ENCODE measurements at places on chromosomes 11 and 22.

GRCh38 chr11:79482800-79483199 is 42.0 kb upstream of the TENM4 start:
- DNase-seq: no peak

DNA sequence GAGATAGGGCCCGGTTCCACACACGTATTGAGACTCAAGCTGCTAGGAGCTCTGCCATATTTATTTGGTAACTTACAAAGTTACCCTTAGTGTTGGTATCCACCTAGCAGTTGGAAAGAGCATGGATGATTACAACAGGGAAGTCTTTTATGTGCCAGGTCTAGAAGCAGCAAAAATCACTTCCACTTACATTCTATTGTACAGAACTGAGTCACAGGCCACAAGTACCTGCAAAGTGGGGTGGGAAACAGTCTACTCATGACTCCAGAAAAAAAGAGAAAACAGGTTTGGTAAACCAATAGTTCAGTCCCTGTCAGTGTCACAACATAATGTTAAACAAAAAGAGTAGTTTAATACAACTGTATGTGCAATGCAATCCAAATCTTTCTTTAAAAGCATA is 279.6 kb upstream of the PITPNB start:
- no peak for DNase-seq

DNA sequence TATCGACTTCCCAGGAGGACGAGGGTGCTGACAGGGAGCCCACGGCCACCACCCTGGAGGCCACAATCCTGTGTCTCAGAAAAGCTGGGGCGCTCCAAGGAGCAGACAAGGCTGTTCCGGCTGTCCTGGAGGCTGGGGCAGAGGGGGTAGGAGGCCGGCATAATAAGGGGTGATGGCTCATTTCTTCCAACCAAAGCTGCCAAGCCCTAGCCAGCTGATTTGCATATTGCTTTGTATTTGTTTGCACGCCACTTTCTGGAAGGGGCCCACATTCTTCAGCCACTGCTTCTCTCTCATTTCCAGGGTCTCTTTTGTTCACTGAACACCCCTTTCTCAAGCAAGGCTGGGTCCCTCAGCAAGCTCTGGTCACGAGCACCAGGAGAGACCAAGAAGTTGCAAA is 4.7 kb downstream of the PDE2A start:
- no peak for DNase-seq

DNA sequence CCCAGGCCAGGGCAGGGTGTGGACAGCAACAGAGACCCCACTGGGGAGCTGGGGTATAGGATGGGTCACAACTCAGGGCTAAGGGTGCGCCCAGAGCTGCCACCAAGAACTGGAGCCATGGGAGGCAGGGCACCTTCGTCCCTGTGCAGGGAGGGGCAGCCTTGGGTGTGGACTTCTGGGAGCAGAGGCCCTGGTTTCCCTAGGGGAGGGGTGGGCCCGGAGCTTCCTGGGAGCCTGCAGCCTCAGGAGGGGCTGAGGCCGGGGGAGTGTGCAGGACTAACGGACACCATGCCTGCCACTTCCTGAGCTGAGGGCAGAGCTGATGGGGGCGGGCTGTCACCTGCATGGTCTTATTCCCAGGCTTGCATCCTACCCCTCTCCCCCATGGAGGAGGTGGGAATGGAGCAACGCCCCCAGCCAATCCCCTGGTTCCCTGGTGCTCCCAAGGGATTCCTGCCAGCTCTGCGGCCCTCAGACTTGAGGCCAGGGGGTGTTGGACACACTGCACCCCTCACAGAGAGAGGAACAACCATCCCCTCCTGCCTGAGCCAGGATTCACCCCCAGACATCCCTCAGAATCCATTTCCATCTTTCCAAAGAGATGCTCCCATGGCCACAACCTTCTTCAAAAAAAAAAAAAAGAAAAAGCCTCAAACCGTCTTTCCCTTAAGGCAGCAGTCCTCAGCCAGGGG is 225.7 kb downstream of the CTTN start:
- DNase-seq: no peak

DNA sequence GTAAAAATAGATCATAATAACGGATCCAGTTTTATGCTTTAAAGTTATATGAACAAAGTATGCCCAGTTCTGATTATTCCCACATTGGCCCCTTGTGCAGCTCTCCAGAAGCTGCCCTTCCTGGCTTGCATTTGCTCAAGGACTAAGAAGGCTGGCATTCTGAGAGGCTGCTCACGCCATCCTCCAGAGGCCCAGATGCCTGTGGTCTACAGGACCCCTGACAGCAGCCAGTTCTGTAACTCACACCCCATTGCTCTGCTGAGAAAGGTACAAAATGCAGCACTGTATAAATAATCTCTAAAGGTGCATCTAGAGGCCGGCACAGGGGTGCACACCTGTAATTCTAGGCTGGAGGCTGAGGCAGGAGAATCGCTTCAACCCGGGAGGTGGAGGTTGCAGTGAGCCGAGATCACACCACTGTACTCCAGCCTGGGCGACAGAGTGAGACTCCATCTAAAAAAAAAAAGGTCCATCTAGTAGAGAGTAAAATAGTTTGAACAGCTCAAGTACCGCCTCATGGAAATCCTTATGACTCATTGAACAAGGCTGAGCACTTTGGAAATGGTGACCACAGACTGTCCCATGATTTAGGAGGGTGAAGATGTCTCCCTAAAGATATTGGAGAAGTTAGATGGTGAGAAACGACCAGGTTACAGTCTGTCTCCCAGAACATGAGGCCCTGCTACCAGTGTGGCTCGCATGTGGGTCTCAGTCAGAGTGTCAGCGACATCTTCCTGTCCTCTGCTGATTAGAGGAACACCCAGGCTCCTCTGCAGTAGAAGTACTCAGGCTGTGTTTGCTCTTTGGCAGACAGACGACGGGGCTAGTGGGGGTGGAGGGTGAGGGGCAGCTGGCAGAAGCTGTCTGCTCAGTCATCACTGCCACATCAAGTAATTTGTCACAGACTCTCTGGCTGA is 56.3 kb downstream of the KREMEN1 start:
- no peak for DNase-seq

DNA sequence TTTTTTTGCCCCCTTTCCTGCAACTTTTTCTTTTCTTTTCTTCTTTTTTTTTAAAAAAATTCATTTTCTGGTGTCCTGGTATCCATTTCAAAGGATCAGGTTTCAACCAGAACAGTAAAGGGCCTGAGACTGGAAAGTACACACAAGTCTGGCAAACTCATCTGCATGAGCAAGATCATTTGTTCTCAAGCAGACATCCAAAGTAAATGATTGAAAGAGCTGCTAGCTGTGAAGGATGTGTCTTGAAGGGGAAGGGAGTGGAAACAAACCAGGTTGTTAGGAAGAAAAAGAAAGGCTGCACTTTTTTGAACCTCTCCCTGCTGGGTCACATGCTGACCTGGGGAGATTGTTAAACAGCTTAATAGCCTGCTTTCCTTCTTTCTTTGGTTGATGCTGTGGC is 5.3 kb downstream of the YAP1 start:
- DNase-seq: no peak

DNA sequence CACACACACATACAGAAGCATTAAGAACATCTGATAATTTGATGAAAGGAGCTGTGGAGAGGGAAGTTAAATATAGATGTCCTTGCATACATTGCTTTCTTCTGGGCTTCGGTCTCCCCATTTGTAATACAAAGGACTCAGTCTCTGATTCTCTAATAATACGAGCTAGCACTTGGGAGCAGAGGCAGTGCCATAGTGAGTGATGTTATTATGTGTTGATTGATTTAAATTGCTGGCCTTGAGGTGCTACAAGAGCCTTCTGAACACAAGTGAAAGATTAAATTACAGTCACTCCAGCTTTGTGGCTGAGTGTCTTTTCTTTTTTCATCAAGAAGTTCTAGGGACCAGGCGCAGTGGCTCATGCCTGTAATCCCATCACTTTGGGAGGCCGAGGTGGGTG is 61.5 kb upstream of the HMGXB4 start:
- DNase-seq: no peak

DNA sequence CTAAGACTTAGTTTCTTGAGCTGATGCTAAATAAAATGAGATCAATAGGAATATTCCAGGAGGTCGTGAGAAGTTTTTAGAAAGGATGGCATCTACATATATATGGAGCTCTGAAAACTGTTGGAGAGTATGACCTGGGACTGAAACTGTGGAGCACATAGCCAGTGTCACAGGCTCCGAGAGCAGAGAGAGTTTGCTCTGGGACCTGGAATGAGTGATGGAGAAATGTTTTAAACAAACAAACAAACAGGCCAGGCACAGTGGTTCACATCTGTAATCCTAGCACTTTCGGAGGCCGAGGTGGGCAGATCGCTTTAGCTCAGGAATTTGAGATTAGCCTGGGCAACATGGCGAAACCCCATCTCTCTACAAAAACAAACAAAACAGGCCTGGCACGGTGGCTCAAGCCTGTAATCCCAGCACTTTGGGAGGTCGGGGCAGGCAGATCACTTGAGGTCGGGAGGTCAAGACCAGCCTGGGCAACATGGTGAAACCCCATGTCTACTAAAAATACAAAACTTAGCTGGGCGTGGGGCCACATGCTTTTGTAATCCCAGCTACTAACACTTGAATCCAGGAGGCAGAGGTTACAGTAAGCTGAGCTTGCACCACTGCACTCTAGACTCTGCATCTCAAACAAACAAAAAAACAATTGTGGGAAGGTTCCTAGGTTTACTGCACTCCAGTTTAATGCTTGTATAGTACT is 67.1 kb downstream of the SLC35F2 start:
- DNase-seq: no peak

DNA sequence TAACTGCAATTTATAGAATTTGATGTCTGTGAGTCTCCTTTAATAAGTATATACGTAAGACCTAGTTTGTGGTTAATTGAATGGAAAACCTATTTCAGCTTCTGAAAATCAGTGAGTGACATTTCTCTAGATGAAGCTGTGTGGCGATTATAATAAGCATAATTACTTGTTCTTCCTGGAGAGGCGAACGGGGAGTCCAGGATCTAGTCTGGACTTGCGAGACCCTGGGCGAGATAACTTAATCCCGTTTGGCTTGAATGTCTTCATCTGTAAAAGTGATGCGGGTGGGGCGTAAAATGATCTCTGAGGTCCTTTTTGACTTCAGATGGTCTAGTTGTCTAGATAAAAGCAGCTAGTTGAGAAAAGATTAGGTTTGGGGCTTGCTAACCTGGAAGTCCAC is 1.1 kb downstream of the PRRG4 start:
- no peak for DNase-seq

GRCh38 chr11:9905501-9905951 is 241.6 kb downstream of the SWAP70 start:
- DNase-seq: no peak

DNA sequence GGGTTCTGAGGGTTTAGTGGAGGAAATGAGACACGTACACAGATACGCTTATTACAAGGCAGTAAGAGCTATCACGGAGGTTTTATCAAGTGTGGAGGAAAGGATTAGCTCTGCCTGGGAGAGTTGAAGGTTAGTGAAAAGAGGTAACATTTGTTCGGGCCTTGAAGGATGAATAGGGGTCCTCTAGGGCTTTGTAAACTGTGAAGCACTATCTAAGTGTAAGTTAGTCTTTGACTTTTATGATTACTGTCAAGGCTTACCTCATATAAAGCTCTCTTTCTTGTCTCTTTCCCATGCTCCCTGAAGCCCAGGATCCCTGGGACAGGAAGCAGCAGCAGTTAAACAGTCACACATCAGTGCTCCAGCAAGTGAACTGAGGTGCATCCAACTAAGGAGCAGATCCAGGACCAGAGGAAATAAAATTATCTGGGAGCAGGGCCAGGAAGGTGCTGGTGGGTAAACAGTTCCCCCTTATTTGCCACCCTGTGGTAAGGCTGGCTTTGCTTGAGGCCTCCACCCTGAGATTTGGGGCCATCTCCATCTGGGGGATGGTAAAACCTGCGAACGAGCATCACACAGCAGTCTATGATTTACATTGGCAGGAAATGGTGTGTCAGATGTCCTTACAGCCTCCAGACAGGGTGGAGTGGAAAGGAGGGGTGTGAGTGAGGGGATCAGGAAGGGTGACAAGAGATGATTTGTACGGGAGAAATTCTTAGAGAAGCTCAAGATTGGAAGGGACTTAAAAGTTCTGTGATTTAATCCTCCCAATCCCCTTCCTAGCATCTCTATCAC is 27.2 kb downstream of the GVQW3 start:
- DNase-seq: no peak

DNA sequence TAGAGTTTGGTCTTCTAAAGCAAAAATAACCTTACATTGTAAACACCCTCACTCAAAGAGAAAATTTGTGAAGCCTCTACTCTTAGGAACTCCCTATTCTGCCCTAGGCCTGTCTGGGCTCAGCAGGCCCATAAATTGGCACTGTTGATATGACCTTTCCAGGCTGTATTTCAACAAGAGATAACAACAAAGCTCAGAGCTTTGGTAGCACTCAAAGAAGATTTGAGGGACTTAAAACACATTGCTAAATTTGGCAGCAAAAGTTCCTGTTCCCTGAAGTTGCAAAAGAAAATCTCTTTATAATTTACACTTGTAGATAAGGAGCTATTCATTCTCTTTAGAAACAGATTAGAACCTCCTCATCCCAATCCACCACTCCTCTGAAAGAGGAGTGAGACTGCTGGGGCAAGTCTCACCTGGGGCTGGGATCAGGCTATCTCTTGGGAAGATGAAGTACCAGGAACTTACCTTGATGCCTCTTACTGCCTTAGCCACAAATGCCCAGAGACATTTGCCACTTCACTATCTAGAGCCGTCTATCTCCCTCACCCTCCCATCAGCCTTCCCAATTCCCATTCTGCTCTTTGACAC is 110.4 kb upstream of the AKIP1 start:
- DNase-seq: no peak

GRCh38 chr11:115276799-115277198 is 227.4 kb downstream of the CADM1 start:
- no peak for DNase-seq

DNA sequence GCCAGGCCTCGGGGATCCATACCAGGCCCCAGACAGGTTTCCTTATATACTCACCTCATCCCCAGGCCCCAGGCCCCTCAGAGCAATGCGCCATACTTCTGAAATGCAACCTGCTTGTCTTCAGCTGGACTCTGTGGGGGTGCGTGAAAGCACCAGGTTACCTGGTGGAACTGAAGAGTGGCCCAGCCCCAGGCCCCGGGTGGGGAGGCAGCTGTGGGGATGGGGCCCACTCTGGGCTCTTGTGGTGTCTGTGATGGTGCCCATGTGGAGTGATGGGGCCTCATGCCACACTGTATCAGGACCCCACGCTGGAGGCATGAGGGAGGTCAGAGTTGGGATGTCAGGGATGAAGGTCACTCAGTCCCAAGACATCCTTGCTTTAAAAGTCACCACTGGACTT is 999.0 kb downstream of the BRD1 start:
- no peak for DNase-seq

- DNase-seq: no peak
These were observed 4.2 kb upstream of the MPEG1 start for GRCh38 chr11:59216641-59217564.

DNA sequence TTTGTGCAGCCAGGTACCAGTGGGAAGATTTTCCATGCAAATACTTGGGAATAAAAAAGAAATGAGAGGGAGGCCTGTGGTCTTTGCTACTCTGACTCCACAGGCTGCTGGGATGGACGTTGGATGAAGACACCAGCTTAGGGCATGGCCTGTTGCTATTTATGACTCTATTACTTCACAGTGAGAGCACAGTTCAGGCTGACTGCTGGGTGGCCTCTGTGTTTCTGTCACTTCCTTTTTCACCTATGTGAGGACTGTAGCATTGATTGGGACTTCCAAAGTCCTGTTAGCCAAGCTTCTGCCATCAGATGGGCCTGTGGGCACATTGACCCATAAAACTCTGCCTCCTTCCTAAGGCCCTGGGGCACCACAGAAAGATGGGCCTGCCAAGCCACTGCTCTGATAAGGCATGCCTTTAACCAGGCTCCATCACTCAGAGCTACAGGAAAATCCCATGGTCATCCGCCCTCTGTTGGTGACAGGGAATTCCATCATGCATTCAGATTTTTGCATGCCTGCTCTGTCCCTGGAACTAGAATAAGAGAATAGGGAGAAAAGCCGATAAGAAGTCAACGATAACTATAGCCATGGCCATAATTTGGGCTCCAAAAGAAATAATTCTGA is 64.6 kb downstream of the KCNJ1 start:
- no peak for DNase-seq

Data from activated naive CD8-positive, alpha-beta T cell treated with anti-CD3 and anti-CD28 coated beads, Interleukin-2, amount 50 U/mL, for 16 hours (primary cell).